ENCODE measurements at places on chromosomes 4 and X. TPM values are rescaled to one million over a fixed set of nuclear protein-coding genes. Genes with fewer than 3 reads are reported as not detected.

ZFP92 gene
- total RNA-seq, result not detected

HPRT1 gene
- total RNA-seq, result 4.8 TPM

PLP1 gene
- total RNA-seq, result not detected

BANK1 gene
- 0.39 TPM for total RNA-seq

IRS4 gene
- not detected for total RNA-seq
